ENCODE measurements at places on chromosomes 12 and 14.

- no peak for DNase-seq
Measured at GRCh38 chr12:124191024-124191359, 103.9 kb upstream of the RFLNA start.

DNA sequence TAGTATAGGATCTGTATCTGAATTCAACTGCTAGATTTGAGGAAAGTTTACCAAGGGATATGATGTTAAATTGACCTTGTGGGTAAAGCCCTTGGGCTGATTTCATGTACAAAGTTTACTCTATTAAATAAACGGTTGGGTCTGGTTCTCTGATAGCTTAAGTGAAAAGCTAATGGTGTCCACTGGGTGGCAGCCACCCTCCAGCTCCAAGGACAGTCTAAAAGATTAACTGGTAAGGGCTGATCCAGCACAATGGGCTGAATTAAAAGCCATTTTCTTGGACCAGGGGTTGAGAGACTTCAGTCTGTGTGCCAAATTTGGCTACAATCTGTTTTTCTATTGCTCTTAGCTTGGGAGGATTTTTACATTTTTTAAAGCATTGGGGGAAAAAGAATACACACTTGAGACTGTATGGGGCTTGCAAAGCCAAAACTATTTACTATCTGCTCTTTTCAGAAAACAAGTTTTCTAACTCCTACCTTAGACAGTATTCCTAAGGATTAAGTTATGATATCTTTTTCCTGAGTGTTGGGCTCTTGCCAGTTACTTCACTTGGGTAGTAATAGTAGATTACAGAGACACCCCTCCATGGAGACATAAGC lies 116.5 kb downstream of the GPHN start:
- no peak for DNase-seq

GRCh38 chr14:91234791-91235114 lies 9.8 kb downstream of the GPR68 start:
- DNase-seq: no peak

DNA sequence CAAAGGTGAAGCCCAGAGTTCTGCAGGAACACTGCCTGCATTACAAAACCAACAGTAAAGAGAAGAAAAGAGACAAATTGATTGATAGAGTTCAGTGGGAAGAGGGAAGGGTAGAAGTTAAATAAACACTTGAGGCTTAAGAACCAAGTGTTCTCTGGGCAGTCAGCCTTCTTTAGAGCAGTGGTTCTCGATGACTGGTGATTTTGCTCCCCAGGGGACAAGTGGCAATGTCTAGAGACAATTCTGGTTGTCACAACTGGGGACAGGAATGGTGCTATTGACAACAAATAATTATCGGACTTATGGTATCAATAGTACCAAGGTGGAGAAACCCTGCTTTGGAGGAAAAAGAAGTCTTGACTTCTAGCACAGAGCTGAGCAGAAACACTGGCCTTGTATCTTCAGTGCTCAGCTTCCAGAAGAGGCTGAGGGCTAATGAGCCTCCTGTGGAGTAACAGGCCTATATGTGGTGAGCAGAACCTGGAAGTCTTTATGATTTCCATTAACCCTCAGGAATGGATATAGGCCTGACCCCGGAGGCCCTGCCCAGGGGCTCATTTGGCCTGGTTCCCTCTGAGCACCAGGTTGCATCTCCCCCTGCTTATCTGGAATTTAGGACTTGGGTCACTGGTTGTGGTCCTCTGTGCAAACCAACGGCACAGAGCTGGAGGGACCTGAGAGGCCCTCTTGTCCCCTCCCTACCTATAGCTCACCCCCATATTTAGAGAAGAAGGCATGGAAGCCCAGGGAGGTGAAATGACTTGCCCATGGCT lies 204.6 kb upstream of the PWP1 start:
- no peak for DNase-seq

DNA sequence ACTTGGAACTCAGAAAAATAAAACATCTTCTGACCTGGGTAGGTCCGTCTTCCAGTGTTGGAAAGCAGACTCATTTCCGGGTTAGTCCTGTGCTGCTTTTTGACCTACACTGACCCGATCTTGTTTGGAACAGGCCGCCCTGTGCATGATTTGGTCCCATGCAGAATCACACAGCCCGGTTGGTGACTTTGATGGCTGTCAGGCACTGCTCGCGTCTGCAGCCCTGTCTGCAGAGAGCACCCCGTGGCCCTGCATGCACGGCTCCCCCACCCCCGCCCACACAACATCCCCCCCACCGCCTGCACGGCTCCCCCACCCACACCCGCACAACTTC lies 31.6 kb downstream of the PACS2 start:
- no peak for DNase-seq

DNA sequence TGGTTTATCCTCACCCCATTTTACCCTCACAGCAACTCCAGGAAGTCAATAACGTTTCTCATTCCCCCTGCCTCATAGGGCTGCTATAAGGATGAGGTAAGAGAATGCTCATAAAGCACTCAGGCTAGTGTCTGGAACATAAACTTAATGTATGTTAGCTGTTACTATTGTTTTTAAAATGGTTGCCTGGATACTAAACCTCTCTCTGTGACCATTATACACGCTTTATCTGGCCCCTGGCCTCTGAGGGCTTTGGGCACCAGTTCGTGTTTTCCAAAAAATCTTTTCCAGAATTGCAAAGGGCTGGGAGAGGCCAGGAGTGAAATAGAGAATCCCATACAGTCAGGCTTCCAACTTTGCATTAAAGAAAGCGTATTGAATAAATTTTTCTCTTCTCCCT lies 113.9 kb downstream of the KTN1 start:
- no peak for DNase-seq

GRCh38 chr14:77859934-77860570 lies 60.1 kb downstream of the ADCK1 start:
- no peak for DNase-seq

- no peak for DNase-seq
Measured at GRCh38 chr12:107660235-107660634, 25.4 kb upstream of the PWP1 start.

- DNase-seq: no peak
Measured at GRCh38 chr12:50123203-50123602, 11.2 kb downstream of the COX14 start.

GRCh38 chr12:79659961-79660431 lies 30.8 kb downstream of the PAWR start:
- no peak for DNase-seq

DNA sequence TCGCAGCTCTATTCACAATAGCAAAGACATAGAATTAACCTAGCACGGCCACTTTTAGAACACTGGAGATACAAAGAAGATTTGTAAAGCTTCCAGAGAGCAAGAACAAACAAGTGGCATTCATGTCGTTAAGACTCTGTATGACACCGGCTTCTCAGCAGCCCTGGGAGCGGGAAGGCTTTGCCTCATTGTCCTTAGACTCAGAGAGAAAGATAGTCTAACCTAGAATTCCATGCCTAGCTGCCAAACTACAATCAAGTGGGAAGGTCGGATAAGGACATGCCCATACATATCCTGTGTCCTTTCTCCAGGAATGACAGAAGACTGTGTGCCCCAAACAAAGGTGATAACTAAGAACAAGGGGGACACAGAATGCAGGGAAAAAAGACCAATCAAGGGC lies 1038.3 kb downstream of the BCL11B start:
- no peak for DNase-seq

- DNase-seq: no peak
Measured at GRCh38 chr14:33465846-33466700, 484.8 kb downstream of the EGLN3 start.

- no peak for DNase-seq
Measured at GRCh38 chr14:31947680-31948595, 129.2 kb upstream of the ARHGAP5 start.

DNA sequence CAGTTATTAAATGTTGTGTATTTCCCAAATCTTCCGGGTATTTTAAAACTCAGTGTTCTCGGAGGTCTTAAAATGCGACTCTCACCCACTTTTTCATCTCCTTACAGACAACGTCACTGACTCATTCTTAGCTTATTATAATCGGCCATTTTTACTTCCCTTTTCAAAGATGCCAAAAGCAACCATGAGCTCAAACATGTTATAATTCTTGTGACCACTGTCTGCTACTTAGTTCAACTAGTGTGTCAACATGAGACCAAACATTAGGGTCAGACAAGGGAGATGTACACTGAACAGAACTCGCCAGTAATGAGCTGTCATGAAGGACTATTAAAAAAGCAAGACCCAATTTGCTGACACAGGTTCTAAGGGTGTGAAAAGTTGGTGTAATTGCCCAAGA lies 4.2 kb upstream of the GRIP1 start:
- DNase-seq: no peak

- DNase-seq: no peak
Measured at GRCh38 chr14:74963178-74963704, 7.8 kb upstream of the PGF start.

DNA sequence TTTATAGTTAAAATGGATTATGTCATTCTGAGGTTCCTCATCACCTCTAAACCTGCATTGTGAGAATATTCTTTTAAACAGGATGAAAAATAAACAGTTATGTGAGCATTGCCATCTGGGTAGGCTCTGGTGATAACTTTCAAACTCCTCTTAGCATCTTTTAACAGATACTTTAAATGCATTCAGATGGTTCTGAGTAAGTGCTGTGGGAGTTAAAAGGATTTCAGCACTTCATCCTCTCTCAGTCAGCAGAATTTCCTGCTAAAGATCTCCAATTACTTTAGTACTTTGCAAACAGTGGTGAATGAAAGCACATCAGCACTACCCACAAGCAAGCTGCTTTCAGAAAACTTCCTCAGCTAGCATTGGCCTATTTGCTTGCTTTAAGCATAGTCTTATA lies 59.3 kb upstream of the TMTC1 start:
- no peak for DNase-seq

GRCh38 chr12:92248977-92249376 lies 103.3 kb upstream of the BTG1 start:
- no peak for DNase-seq

DNA sequence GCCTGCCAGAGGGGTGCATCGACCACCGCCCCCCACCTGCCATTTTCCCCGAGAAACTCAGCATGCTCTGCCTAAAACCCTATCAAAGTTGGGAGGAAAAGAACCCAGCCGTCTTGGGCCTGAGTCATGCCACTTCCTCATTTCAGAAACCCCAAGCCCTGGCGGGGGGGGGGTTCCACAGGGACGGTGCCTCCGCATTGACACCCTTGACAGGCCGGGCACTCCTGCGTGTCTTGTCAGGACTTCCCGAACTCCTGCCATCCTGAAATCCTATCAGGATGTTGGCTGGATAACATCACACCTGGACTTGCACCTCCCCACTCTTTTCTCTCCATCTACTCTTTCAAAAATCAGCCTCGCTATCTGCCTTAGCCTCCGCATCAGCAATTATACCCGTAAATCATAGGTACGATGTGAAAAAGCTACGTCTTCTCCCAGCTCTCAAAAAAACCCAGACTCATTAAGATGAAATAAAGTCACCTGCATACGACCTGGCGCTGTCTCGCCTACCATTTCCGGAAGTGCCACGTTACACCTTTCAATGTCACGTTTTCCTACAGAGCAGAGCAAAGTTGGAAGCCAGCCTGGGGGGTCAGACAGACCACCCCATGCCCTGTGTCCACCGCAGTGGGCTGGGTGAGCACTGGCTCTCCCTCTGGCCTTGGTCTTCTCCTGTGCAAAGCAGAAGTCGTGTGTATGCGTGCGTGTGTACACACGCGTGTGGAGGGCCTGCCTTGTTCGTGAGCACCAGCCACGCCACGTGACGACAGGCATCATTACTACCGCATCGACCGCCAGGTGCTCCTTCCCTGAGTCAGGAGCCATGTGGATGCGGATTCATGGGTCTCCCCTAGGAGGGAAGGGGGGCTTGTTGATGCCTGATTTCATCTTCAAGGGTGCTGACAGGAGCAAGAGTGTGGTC lies 96.7 kb downstream of the RFLNA start:
- DNase-seq: no peak

GRCh38 chr12:82937151-82937550 lies 250.4 kb downstream of the TMTC2 start:
- DNase-seq: no peak

GRCh38 chr14:76015191-76015590 lies 29.6 kb downstream of the IFT43 start:
- no peak for DNase-seq

GRCh38 chr14:54202288-54202687 lies 194.5 kb upstream of the CDKN3 start:
- DNase-seq: no peak

DNA sequence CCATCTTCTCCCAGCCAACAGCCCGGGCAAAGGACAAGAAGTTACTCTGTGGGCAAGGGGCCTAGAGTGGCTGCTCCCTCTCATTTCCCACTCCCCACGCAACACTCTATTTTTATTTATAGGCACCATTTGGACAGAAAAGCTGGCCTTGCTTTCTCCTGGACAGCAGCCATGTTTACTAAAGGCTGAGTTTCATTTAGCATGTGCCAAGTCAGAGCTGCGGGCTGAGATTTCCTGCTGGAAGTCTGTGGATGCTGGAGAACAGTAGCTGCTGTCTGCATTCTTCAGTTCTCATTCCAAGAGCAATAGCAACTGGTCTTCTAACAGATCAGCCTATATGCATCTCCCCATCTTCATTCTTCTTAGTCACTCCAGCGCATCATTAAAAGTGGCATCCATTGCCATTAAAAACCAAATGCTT lies 8.3 kb downstream of the COL2A1 start:
- no peak for DNase-seq

DNA sequence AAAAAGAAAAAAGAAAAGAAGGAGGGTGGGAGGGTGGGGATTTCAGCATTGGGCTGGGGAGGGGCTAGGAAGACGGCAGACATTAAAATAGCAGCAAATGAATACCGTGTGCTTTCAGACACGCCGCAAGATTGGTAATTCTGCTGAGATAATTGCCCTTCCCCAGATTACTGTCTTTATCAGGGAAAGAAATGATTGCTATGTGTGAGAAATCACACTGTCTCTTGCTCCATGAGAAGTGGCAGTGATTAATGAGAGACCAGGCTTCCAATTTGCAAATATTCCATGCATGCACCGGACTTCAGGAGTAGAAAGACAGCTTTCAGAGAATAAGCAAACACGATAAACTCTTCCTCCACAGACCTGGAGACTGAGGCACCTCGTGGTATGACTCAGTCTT lies 7.6 kb upstream of the KCNA5 start:
- no peak for DNase-seq

DNA sequence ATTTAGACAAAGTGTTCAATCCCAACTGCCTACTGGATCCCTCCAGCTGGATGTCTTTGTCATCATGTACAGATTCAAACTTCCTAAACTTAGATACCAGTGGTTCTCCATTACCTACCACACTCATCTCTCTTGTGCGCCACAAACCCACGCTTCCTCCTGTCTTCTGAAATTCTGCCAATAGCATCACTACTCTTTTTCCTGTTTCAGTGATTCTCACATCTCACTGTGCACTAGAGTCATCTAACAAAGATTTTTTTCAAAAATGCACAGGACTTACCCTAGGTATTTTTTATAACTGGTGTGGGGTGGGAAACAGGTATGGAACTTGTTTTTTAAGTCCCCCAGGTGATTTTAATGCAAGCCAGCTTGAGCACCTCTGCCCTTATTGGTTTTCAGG lies 5.9 kb downstream of the PSMB5 start:
- DNase-seq: no peak

DNA sequence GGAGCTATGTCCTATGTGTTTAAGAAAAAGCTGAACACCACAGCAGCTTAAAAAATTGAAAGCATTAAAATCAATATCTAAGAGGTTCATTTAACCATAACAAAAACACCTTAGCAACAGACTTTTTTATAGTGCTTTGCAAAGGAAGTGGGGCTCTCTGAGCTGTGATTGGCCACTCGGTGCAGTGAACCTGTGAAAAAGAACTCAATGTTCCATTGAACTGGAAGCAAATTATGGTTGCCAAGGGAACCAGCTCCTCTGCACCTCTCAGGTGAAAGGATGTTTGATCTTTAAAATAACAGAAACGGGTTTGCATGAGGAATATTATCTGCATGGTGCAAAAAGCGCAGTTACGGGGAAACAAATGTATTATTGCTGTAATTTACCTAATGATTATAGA lies 149.4 kb downstream of the SNAPC1 start:
- DNase-seq: no peak

Data from activated T-helper 1 cell treated with anti-CD3 and anti-CD28 coated beads, Interleukin-2, amount 50 U/mL, for 16 hours (primary cell).